ENCODE measurements at places on chromosomes 11 and 22.

- no peak for DNase-seq
These were observed 89.4 kb downstream of the PACS1 start for GRCh38 chr11:66159324-66159984.

- peak; percentile 37 for DNase-seq
These were observed 18.5 kb upstream of the FEZ1 start for GRCh38 chr11:125514336-125515101.

- DNase-seq, result no peak
These were observed 1.6 kb downstream of the NADSYN1 start for GRCh38 chr11:71454470-71455113.

- no peak for DNase-seq
These were observed 248.1 kb downstream of the DLG2 start for GRCh38 chr11:85379066-85379465.

- no peak for DNase-seq
These were observed 4.1 kb downstream of the RELT start for GRCh38 chr11:73380331-73380730.

- DNase-seq, result no peak
These were observed 68.1 kb downstream of the PDHX start for GRCh38 chr11:34984514-34984913.

GRCh38 chr11:74731301-74732094 lies at the start of gene CHRDL2:
CHRDL2 (minus strand) TSS chr11:74731426; CDS start chr11:74730888, 538 bp downstream.
- no peak for DNase-seq

- no peak for DNase-seq
These were observed 9.5 kb upstream of the ST3GAL4 start for GRCh38 chr11:126345759-126346585.

DNA sequence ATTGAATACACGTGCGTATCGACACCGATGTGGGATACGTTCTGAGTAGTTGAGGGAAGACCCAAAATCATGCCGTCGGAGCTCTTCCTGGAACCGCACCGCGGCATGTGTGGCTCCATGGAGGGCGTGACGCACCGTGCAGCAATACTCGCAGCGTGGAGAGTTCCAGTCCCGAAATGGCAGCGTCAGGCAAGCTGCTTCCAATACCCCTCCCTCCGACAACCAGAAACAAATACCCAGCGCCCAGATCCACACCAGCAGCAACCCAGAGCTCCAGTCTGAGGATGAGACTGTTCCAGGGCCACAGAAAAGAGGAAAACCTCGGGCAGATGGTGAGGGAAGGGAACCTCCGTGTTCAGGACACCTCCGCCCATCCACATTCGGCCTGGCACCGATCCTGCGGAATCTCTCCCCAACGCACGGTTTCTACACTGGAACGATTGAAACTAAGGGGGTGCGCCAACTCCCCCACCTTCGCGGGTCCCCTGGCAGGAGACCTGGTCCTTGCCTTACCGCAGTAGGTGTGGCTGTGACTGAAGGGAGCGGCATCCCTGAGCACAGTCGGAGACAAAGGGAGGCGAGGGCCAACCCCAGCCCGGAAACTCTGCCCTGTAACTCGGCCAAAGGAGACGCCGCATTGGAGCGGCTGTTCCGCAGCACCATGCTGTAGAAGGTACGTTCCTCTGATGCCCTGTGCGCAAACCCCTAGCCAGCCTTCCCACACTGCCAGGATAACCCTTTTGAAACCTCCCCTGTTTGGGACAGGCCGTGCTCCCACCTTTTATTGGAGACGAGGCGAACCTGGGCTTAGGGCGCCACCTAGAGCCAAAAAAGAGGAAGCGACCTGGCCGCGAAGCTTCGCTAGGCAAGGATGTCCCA lies 28.2 kb downstream of the DBX1 start:
- no peak for DNase-seq

GRCh38 chr11:62150887-62151736 lies 27.3 kb downstream of the INCENP start:
- no peak for DNase-seq

GRCh38 chr11:97894978-97895377 lies 1125.8 kb upstream of the CNTN5 start:
- no peak for DNase-seq

DNA sequence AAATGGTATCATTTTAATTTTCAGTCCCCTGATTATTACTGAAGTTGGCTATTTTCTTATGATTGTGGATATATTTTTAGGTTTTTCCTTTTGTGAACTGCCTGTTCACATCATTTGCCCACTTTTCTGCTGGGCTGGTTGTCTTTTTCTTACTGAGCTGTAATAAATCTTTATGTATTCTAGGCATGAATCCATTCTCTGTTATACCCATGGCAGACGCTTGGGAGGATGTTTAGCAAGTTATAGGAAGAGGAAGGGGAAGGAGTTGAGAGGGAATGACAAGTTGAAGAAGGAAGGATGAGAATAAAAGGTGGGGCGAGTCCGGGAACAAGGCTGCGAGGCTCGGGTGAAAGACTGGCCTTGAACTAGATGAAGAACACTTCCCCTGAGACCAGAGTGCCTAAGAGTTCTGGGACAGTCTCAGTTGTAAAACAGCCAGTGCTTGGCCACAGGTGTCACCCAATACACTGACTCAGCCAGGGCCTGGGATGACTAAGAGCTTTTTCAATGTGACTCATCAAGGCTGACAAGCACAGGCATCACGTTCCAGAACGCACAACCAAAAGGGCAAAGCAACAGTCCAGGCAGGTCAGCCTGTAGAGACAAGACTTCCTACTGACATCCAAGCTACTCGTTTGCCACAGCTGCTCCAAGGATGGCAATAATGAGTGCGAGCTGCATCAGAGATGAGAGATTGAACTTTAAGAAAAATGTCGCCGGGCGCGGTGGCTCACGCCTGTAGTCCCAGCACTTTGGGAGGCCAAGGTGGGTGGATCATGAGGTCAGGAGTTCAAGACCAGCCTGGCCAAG lies 35.2 kb downstream of the LRFN4 start:
- DNase-seq, result peak; percentile 23

GRCh38 chr22:31586137-31586920 lies 75.7 kb downstream of the PISD start:
- no peak for DNase-seq

DNA sequence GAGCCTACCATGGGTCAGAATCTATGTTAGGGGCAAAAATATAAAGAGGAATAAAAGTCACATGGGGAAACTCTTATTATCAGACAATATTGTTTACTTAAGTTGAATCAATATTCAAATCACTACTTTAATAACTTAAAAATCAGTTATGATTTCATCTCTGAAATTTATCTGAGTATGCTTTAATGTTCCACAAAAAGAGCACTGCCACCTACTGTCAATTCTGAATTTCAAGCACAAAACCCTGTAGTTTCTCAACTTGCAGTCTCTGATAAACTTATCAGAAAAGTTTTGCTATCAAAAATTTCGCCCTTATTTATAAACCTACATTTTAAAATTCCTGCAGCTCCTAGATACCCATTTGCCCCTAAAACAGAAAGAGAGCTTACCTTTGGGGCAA lies 47.3 kb downstream of the RDX start:
- no peak for DNase-seq

DNA sequence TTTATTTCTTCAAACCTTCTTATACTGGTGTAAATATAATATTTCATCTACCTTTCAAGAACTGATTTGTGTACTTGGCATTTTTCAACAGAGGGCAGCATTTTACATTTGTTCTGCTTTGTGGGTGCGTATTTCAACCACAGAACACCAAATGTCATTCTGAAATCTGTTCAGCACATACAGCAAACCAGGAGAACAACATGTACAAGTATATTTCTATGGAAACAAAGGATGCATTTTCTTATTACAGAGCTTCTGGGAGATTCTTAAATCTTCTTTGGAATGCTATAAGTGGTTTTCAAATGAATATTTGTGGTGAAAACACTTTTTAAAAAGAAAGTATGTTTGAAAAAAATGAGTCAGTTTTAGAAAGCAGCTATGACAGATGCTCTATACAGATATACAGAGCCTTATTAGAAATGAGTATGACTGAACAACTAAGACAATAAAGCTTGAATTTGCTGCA lies 946.0 kb downstream of the FAM181B start:
- no peak for DNase-seq

- no peak for DNase-seq
These were observed 804 bp downstream of the APIP start for GRCh38 chr11:34915136-34916014.

DNA sequence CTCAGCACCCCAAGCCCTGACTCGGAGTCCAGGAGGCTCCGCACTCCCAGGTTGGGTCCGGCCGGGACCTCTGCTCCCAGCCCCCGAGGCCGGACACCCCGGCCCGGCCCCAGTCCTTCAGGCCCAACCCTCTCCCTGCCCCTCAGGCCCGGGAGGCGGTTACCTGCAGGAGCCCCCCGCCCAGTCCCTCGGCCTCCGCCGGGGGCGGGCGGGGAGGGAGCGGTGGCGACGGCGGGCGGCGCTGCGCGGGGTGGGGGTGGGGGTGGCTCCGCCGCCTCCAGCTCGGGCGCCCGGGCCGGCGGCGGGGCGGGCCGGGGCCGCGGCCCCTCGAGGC lies 310 bp downstream of the TCF20 start:
- no peak for DNase-seq

DNA sequence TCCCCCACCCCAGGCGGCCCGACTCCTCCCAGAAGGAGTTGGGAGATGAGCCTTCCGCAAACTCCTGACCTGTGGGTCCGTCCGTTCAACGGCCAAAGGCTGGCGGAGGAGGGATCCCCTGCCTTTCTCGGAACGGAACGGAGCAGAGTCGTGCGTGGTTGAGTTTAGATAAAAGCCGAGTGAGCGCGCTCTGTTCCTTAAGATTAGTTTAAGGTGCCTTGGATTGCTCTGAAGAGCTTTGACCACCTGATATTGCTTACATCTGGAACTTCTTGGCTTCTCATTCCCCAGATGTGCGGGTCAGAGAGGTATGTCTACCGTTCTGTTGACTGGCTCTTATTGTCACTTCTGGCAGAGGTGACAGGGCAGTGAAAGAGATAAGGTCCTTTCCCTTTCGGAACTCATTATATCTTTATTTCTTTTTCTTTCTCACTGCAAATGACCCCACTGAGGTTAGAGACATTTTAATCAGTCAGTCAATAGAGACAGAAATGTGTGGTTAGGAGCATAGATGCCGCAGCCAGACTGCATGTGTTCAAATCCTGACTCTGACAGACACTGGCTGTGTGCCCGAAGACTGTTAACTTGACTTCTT lies at the start of gene TRIM6:
Gene TRIM6, plus strand, starts transcription at position 31 of the 595 bp plus-strand sequence. Its CDS starts 261 bp downstream, at position 292.
- no peak for DNase-seq

DNA sequence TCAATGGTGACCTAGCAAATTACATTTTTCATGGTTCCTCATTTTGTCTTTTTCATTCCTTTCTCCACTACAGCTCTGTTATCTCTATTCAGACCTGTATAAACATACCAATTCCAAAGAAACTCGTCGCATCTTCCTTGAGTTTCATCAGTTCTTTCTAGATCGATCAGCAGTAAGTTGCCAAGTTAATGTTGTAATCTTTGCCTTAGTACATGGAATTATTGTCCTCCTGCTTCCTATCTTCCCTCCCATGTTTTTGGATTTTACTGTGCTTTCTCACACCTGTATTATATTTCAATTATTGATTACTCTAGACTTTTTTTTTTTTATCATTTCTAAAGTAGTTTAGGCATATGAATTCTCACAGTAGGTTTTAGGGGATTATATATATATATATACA lies 69.5 kb upstream of the GRIK4 start:
- no peak for DNase-seq

DNA sequence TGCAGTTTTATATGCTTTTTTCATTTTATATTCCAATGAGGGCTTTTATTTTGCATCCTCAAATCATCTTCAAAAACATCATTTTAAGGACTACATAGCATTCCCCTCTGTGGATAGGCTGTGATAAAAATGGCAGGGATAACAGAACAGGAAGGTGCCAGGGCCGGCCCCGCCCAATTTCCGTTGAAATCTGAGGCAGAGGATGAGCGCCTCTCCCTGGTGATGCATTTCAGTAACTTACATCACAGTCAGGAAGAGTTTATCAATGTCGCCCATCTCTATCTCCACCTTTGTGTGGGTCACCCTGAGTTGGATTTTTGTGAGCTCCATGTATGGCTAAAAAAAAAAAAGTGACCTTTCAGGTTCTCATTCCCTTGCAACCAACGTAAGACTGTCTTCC lies 201.6 kb downstream of the DSCAML1 start:
- DNase-seq, result no peak

GRCh38 chr11:70424765-70425344 lies 26.5 kb downstream of the CTTN start:
- no peak for DNase-seq

DNA sequence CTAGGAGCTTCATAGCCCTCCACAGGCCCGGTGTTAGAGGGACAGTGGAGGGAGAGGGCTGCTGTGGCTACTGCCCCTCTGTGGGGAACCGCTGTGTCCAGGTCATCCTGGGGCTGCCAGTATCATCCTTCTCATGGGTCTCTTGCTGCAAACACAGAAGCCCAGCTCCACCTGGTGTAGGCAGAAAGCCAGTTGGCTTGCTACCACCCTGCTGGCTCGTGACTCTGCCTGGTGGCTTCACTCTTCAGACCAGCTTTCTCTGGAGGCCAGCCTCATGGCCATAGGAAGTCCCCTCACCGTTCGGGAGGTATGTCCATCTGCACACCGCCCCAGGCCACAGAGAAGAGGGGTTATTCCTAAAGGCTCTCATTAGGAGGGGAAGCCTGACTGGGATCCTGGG lies 19.4 kb upstream of the SUSD2 start:
- no peak for DNase-seq

- DNase-seq, result no peak
These were observed 39.2 kb downstream of the KDM2A start for GRCh38 chr11:67158221-67158620.

DNA sequence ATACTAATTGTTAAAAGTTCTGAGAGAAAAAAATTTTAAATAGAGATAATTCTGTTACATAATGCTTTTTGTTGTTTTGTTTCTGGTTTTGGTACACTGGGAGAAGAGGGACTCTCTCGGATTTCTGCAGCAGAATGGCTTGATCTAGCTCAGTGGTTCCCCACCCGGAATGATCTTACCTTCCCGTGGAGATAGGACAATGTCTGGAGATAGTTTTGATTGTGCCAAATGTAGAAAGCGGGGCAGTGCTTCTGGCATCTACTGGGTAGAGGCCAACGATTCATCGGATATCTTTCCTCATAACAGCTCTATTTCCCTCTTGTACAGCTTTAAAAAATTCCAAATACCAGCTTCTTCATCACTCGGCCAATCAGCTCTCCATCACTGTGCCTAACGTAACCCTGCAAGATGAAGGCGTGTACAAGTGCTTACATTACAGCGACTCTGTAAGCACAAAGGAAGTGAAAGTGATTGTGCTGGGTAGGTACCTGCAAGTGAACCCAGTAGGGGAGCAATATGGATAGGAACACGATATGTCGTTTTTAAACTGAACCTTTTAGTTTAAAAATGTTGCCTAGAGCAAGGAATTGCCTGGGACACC lies 13.2 kb downstream of the CRTAM start:
- no peak for DNase-seq

GRCh38 chr11:66787934-66788758 lies 55.1 kb upstream of the RCE1 start:
- no peak for DNase-seq

- DNase-seq, result no peak
These were observed 423.1 kb downstream of the ETS1 start for GRCh38 chr11:128164080-128164741.

DNA sequence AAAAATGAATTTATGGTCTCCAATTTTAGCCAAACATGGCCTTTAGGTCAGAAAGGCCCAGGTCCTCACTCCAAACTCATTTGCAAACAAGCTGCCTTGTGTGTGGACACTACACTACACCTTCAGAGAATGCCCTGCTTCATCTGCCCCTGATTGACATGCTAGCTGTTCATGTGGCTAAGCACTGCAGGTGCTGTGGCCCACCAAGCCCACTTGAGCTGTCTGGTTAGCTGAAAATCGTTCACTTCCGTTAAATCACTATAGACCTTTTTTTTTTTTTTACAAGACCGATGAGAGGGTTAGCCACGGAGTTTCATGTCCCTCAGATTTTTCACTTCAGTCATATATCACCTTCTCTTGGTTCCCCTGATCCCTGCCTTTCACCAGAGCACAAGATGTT lies 39.3 kb downstream of the NF2 start:
- no peak for DNase-seq

All from activated T-helper 9 cell treated with anti-CD3 and anti-CD28 coated beads, Interleukin-2, amount 50 U/mL, for 16 hours (primary cell).